ENCODE measurements at places on chromosomes 3 and 15.

GRCh38 chr3:127103080-127103479 lies 89.9 kb upstream of the PRR23E start:
- no peak for DNase-seq

- DNase-seq = no peak
These were observed 117.1 kb downstream of the THSD4 start for GRCh38 chr15:71232411-71232810.

DNA sequence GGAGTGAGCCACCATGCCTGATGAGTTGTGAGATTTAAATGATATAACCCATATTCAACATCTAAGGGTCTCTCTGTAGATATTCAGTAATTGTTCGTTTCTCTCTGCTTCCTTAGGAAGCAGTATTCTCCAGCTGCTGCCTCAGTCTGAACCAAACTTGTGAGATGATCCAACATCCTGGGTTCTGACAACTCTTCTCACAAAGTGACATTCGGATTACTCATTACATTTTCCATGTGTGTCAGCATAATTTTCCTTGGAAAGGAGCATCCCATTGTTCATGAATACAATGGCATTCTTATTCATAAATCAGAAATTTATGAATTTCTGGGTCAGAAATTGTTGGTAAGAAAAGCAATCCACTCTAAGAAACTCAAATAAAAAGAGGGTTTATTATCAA lies 15.0 kb upstream of the SEC22A start:
- no peak for DNase-seq

DNA sequence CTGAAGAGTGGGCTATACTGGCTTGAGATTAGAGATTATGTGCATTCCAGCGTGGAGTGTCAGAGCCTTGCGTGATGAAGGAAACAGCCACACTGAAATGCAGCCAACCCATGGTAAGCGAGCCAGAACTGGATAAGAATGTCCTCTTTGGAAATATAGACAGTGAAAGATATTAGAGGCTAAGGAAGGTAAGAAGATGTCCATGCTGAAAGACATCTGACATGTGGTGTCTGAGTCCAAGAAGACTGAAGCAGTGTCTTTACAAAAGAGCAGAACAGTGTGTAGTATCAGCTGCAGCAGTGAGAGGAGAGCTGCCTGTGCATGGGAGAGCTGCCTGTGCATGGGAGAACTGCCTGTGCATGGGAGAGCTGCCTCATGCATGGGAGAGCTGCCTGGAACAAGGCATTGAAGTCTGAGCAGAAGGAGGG lies 672.2 kb downstream of the DIPK2A start:
- no peak for DNase-seq

GRCh38 chr3:124999317-124999716 lies 56.5 kb downstream of the HEG1 start:
- DNase-seq = no peak
